T-cell (primary cell): ENCODE measurements at places on chromosomes 2 and 18.

- DNase-seq = no peak
Measured at GRCh38 chr2:160581448-160581847, 87.8 kb upstream of the RBMS1 start.

DNA sequence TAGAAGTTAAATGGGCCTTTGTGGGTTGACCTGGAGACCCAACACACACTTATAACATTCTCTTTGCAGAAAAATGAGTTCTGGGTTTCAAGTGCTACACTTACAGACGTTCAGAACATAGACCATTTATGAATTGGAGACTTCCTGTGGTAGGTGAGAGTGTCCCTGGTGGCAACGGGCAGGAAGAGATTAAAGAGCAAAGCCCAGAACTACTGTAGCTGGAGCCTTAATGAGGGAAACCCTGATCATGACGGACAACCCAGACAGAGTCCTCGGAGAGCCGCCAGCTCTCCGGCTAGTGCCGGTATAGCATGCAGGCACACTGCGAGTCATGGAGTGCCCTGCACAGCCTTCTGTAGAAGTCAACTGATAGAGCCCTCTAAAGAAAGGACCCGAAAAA is 44.5 kb upstream of the RMDN2 start:
- no peak for DNase-seq

GRCh38 chr2:84121-84520 is 37.8 kb upstream of the FAM110C start:
- DNase-seq = no peak

DNA sequence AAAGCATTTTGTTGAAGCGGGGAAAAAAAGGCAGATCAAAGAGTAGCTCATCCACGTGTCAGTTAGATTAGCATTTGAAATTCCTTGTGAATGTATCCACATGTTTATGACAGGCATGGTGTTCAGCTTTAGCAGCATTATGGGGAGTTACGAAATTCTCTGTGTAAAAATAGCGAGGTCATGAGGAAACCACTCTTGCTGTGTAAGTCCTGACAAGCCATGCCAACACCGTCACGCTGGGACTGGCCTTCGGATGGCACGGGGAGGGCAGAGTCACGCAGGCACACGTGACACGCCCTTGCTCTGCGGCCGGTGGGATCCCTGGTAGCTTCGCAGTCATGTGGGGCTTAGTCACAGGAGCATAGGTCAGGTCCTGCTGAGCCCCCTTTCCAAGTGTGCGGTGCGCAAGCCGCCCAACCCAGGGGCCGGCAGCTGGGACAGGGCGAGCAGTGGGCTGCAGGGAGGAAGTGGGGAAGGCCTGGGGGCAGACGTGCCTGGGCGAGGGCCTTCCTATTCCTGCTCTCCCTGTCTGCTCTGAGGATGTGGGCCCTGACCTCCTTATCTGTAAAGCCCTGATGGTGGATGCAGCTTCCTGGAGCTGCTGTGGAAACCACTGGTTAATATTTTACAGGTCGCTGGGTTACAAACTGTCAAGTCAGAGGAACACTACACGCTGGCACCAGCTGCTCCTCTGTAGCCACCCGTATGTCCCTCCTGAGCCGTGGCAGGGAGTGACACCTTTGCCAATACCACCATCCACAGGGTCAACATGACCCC is 18.0 kb downstream of the MBP start:
- no peak for DNase-seq

- DNase-seq = no peak
Measured at GRCh38 chr18:58785171-58785805, 79.4 kb upstream of the ZNF532 start.

- no peak for DNase-seq
Measured at GRCh38 chr2:44713170-44713569, 228.3 kb upstream of the SIX3 start.

DNA sequence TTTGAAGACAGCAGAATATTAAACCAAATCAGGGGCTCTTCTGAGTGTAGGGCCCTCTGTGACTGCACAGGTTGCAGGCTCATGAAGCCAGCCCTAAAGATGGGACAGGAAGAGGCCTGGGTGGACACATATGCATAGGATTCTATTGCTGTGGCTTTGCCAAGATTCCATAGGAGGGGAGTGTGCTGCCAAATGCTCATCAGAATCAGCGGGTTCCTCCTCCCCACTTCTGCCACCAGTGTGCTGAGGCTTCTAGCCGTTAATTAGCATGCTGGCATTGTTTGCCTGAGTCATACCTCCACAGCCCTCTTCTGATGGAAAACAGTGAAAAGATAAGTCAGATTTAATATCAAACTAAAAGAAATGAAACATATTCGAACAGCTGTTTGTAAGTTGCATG is 103.9 kb upstream of the TMEFF2 start:
- no peak for DNase-seq

DNA sequence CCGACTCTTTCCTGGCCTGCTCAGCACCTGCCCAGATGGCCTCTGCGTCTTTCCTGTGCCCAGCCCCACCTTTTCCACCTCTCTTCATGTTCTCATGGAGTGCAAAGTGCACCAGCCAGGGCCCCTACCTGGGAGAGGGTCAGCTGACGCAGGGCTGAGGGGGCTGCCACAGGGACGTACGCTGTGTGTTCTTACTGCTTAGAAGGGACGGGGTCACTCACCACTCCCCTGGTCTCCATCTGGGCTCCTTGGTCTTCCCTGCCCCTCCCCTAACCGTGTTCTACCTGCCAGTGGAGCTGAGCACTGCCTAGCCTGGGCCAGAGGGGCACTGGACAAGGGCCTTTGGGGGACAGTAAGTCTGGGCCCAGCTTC is 8.6 kb downstream of the ERFE start:
- no peak for DNase-seq

DNA sequence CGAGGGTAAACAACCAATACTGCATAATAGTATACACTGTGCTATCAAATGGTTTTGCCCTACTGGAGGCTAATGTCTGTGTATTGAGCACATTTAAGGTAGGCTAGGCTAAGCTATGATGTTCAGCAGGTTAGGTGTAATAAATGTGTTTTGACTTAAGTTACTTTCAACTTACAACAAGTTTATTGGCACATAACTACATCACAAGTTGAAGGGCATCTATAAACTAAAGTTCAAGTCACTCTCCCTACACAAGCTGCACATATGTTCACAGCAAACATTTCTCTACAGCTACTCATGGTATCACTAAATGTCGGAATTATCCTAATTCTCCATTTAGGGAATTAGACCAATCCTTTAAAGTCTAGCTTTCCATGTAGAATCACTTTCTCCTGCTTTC is 11.4 kb downstream of the ARL5A start:
- no peak for DNase-seq

GRCh38 chr2:9276074-9276473 is 69.5 kb downstream of the ASAP2 start:
- DNase-seq = no peak

DNA sequence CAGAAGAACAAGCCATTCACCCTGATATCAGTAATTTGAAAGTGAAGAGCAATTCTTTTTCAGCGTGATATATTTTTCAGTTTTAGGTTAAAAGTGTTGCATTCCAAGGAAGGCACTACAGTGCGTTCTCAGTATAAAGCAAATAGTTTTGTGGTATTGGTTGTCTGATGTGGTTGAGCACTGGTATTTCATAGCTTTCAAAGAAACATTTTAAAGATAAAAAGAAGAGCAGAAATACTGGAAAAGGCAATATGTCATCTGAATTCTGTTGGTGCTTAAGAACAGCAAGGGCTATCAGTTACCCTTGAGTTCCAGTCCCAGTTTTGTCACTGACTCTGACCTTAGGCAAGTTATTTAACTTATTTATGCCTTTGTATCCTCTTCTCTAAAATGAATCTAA is 191.6 kb downstream of the BABAM2 start:
- no peak for DNase-seq

- no peak for DNase-seq
Measured at GRCh38 chr2:160429248-160430000, 64.2 kb downstream of the RBMS1 start.

- no peak for DNase-seq
Measured at GRCh38 chr2:48771241-48772014, 15.9 kb upstream of the LHCGR start.

GRCh38 chr2:121147766-121148165 is 137.2 kb downstream of the TFCP2L1 start:
- no peak for DNase-seq

GRCh38 chr2:24076849-24077534 is 866 bp upstream of the SF3B6 start:
- DNase-seq = no peak

- DNase-seq = no peak
Measured at GRCh38 chr2:203683932-203684556, 22.4 kb upstream of the CD28 start.

DNA sequence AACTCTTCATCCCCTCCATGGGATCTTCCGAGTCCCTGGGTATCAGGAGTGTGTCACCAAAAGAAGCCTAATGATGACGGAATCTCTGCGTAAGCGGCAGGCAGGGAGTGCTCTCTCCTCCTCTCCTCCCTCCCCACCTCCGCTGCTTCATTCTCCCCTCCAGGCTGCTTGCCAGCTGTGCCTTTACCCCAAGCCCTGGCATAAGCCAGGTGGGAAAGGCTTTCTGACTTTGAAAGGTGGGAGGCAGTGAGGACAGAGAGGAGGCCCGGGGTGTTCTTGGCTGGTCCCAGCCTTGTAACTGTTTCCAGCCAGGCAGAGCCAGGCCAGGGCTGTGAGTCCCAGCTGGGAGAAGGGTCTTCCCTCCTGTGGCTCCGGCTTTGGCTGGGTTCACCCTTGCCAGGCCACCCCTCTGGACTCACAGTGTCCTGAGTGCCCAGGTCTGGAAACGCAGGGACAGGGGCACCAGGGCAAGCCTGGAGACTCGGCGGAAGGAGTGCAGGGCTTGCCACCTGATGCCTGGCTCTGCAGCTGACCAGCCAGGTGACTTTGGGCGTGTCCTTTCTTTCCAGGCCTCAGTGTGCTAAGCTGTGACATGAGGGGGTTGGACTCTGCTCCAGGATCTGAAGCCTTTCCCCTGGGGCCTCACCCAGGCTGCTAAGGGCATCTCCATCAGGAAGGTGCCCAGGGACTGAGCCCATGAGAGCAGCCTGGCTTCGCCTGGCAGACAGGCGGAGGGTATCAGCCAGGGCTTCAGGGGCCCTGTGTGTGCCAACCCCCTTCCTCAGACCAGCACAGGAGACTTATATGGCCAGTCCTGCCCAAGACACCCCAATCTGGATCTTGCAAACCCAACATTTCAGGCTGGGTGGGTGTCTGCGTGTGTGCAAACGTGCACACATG is 32.7 kb upstream of the HPCAL1 start:
- DNase-seq = no peak

DNA sequence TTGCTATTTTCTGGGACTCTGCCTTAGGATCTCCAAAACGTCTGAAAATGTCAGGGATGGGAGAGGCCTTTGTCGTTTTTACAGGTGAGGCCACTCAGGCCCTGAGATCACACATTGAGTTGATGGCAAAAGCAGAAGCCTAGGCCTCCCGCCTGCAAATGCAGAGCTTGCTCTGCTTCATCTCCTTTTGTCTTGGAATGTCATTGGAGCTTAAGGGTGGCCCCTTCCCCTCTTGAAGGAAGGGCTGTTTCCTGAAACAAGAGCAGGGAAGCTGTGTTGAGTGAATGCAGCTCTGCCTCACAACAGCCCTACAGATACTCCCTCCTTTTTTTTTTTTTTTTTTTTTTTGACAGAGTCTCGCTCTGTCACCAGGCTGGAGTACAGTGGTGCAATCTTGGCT is 123.5 kb downstream of the GLI2 start:
- no peak for DNase-seq
